Stimulated activated CD8-positive, alpha-beta memory T cell treated with anti-CD3 and anti-CD28 coated beads, Interleukin-7, amount 100 ng/mL, for 24 hours (primary cell): ENCODE measurements at places on chromosomes 16 and 17.

GRCh38 chr17:75153780-75154194, 525 bp downstream of the JPT1 start:
- no peak for DNase-seq

DNA sequence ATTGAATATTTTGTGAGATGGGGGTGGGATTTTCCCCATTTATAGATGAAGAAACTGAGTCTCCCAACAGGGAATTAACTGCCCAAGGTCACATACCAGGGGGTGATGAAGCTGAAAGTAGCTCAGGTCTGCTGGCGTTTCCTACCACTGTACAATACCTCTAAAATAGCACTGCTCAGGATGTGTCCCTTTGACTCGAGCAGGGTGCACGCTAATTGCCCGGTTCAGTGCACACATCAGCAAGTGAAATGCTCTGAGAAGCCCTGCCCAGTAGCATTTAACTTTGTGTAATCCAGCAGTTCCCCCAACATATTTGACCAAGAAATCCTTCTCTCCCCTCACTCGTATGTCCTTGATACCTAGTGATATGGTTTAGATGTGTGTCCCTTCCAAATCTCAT, 50.1 kb upstream of the DDX52 start:
- no peak for DNase-seq

- no peak for DNase-seq
Measured at GRCh38 chr16:23134274-23134673, 15.0 kb downstream of the USP31 start.

- no peak for DNase-seq
Measured at GRCh38 chr16:74113545-74113944, 183.1 kb upstream of the PSMD7 start.

- no peak for DNase-seq
Measured at GRCh38 chr16:85652431-85653221, 36.1 kb downstream of the GINS2 start.

- DNase-seq = no peak
Measured at GRCh38 chr16:31327646-31328225, 27.2 kb upstream of the ITGAX start.

DNA sequence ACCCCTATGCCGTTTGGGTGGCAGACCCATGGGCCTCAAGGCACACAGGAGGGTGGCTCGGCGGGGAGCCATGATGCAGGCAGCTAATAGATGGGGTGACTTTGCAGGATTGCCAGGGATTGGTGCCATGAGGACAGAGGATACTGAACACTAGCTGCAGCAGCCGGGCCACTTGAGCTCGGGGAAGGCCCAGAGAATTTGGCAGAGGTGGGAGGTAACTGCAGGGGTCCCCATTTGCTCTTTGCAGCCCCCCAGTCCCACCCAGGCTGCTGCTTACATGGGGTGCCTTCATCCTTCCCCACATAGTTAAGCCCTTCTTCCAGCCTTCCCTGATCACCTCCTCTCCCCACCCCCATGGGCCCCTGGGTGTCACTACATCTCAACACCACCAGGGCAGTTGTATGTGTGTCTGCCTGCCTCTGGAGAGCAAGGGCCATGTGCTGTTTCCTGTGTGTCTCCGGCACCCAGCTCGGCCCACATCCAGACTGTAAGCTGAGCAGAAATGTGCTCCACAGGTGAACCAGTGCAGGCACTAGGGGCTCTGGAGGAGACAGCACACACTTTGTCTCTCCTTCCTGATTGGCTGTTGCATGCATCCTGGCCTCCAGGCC, 52.0 kb downstream of the SREBF1 start:
- DNase-seq = no peak

DNA sequence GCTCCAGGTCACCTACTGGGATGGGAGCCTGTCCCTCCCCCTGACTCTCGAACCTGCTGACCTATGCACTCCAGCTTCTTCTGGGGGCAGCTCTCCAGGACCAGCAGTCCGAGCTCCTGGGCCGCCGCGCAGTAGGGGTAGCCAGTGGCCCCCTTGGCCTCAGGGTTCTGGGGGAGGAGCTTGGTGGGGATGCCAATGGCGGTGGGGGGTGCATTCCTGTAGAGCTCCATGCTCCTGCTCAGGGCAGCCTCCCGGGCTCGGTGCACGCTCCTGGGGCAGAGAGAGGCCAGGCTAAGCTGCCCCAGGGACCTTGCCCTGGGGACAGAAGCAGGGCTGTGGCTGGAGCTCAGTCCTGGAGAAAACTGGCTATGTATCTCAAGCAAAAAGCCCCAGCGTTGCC, 7.7 kb upstream of the SPATA2L start:
- DNase-seq = no peak

- DNase-seq = no peak
Measured at GRCh38 chr16:25959221-25959620, 267.5 kb downstream of the HS3ST4 start.
